Lower leg skin (tissue), 4 donors: ENCODE measurements at places on chromosomes 2 and 18. TPM values are rescaled to one million over a fixed set of nuclear protein-coding genes. Genes with fewer than 3 reads are reported as not detected.

DNA sequence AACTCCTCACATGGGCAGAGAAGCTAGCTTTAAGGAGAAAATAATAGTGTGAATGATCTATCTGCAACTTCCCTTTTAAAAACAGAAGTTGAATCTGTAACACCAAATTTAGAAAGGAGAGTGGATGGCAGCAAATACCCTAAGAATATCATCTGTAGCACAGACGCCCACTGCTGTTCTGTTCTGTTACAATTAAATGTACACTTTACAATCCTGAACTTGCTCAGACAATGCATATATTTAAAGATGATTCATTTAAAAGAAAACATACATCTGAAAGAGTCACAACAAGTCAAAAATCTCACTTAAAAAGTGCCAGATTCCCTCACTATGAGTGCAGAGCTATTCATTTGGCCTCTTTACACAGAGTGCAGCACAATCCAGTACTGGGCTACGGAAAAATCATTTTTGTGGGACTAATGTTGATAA is 8.0 kb upstream of the SERTAD2 start:
- no peak for DNase-seq

DNA sequence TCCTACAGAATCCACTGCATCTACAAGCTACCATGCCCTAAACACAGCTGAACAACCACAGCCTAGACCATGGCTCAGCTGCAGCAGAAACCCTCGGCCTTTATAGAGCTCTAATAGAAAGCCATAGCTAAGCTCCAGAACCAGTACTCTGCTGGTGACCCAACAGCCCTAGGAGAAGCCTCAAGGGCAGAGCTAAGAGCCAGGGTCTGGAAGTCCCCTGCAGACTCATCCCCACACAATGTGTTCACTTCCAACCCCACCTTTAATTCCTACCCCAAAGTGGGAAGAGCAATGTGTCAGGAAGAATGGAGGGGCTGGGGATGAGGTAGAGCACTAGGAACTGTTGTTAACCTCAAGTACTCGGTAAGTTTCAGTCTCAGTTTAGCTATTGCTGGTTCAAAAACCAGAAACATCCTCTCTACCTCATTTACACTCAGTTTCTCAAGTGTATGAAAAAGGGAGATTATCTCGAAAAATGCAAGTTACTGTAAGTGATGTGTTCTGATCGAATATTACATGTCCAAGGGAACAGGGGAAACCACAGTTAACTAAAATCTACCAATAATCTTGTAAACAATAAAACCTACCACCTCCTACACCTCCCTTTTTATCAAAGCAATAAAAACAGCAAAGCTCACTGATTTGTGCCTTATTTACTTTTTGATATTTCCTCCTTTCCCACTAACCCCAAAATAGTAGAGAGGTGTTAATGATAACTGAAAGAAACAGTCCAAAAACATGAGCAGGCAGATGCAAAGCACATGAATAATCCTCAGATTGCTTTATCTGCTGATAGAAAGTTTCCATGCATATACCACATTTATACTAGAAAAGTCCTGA is 36.2 kb downstream of the THADA start:
- no peak for DNase-seq

GRCh38 chr2:68127358-68128242 is 30.1 kb upstream of the PNO1 start:
- DNase-seq, result no peak

DNA sequence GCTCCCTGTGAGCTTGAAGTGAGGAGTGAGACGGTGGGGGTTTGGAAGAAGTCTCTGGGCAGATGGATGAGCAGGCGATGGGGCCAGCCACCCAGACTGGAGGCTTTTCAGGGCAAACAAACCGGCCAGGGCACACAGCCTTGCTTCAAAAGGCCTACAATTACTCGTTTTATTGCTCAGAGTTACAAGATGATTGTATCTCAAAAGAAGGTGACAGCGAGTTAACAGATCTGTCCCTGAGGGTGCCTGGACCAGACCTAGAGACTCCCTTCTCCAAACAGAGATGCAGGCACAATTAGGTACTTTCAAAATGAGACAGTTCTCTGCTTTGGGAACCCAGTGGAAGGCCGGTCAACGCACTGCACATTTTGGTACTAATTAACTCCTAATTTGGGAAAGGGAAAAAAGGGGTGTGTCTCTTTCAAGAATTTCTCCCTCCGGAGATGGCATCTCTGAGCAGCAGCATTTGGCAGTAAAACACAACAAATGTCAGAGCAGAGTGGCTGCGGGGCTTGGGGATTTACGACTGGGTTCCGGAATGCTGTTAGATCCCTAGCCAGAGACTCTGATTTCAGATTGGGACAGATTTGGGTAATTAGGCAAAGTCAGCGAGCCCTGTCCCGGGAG is 226.7 kb downstream of the TTC32 start:
- no peak for DNase-seq

- DNase-seq, result no peak
These were observed 80.4 kb downstream of the CELF4 start for GRCh38 chr18:37484983-37485834.

The GREB1L gene
- 1.1 TPM for total RNA-seq

GRCh38 chr18:39638224-39638623 is 2072.6 kb upstream of the CELF4 start:
- no peak for DNase-seq

DNA sequence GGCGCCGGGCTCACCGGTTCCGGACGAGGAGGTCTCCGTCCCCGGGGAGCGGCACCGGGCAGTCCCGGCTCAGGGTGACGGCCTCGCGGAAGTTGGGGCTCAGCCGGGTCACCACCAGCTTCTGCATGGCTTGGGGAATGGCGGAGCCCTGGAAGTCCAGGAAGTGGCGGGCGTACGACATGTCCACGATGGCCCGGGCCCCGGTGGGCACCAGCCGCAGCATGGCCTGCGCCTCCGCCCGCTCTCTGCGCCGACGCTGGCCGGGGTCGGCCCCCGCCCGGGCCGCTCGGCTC is 157 bp downstream of the PTGR3 start:
- no peak for DNase-seq

DNA sequence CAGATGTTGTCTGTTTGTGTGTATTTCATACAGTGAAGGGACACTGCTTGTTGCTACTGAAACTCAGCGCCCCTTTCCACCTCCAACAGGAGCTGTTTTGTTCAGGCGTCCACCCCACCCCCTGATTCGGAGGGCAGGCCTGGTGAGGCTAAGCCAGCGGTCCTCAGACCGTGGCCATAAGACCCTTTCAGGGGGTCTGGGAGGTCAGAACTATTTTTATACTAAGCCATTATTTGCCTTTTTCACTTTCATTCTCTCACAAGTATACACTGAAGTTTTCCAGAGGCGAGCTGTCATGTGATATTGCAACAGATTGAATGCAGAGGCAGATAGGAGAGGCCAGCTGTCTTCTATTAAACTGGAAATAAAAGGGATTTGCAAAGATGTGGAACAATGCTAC is 39.7 kb upstream of the IGFBP5 start:
- no peak for DNase-seq

The NXPH2 gene
- total RNA-seq, result not detected

DNA sequence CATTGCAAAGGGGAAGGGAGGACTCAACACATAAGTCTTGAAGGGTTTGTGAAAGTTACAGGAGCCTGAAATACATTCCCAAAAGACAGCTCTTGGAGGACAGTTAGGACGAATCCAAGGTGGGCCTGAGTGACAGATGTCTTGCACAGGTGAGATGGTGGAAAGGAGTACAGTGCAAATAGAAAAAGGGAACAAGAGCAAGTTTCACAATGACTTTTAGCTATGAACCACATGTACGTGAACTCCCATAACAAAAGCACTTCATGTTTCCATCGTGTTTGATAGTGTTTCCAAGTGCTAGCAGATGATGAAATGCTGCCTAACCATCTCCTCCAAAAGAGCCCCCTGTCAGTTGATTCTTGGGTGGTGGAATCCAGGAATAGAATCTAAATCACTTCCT is 1.8 kb downstream of the IL18RAP start:
- DNase-seq, result no peak

DNA sequence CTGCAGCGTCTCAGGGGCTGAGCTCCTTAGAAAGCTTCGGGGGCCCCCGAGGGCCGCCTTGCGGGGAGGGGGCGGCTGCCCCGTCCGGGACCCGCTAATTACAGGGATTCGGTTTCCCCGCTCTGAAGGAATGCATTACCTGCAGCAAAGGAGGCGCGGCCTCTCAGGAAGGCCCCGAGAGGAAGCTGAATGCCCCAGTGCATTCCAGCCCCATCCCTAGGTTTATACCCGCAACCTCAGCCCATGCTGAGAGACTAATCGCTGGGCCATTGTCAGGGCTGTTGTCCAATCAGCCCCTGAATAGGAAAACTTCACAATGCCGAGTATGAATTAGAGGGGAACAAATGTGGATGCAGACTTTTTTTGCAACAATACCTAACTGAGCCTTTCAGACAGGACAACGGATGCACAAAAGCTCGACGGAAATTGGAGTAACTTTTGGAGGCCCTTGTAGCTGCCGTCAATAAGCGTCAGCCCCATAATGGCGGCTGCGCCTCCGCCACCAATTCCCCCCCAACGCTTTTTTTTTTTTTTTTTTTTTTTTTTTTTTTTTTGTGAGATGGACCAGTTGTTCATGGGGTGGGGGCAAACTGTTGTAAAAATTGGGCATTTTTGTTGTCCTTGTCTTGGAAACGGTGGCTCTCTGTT is 138.6 kb upstream of the SIX3 start:
- no peak for DNase-seq

- no peak for DNase-seq
These were observed 18.9 kb downstream of the PTPN18 start for GRCh38 chr2:130374587-130375290.

GRCh38 chr2:20728114-20728758 is 61.3 kb downstream of the GDF7 start:
- no peak for DNase-seq

- peak; percentile 91 for DNase-seq
These were observed 46.8 kb downstream of the EPG5 start for GRCh38 chr18:45920367-45920766.

DNA sequence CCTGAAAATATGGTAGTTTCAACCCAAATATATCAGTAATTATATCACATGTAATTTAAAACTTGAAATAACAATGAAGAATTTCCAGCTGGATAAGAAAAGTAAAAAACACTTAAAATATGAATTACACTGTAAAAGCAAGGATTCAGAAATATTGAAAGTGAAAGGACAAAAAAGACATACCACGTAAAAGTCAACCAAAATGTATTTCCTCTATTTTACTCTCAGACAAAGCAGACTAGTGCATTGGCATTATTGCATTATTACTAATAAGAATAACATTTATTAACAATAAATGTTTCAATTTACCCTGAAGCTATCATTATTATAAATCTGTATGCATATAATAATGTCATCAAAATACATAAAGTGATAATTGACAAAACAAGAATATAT is 445.1 kb upstream of the TRIB2 start:
- DNase-seq, result no peak

GRCh38 chr18:58218117-58218516 is 174.1 kb downstream of the NEDD4L start:
- no peak for DNase-seq

The PRADC1 gene
- 23.3 TPM for total RNA-seq

DNA sequence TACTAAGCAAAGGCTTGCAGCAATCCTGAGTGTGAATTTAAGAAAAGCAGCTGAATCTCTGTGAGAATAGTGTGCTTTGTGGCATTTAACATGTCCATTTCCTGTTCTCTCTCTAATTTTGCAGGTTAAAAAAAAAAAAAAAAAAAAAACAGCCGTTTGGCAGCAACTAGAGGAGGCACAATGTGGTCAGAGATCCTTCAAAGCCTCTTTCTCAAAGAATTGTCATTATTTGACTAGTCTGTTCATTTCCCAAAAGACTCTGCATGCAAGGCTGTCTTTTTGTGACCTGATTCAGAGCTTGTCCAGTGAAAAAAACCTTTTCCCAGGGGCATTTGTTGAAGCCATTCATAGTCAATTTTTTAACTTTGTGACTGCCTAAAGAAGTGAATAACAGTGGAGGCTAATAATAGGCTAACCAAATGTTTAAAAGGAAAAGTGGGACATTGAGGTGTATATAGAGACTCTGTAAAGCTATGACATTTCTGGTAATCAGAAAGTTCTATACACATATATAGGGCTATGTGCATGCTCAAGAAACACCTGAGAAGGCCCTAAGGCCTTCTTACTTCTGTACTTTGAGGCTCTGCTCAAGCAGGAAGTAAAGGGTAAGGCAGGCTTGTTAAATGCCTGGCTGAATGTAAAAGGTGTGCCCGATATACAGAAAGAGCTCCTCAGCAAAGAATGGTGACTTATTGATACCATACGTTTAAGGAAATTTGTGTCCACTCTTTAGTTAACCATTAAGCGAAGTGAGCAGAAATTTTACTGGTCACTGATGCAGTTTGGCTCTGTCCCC is 289.6 kb upstream of the RAB6C start:
- DNase-seq, result no peak

The M1AP gene
- 0.38 TPM for total RNA-seq

The AOX1 gene
- 18.6 TPM for total RNA-seq

- DNase-seq, result no peak
These were observed 166.3 kb upstream of the SERTAD2 start for GRCh38 chr2:64819774-64820688.
